RWPE2 (cell line): ENCODE measurements at places on chromosomes 12 and 14.

DNA sequence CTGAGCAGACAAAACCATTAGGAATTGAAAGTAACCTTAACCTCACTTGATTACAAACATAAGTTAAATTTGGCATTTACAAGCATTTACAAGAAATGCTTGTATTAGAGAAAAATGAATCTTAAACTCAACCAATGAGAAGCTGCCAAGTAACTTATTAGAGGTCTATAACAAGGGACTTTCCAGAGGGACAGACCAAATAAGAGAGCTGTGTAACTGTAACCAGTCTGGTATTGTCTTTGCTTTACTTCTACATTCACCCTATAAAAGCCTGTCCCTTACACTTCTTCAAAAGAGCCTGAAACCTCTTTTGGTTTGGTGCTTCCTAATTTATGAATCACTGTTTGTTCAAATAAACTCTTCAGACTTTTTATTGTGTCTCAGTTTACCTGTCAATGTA, 450.0 kb upstream of the FAR2 start:
- no peak for DNase-seq

DNA sequence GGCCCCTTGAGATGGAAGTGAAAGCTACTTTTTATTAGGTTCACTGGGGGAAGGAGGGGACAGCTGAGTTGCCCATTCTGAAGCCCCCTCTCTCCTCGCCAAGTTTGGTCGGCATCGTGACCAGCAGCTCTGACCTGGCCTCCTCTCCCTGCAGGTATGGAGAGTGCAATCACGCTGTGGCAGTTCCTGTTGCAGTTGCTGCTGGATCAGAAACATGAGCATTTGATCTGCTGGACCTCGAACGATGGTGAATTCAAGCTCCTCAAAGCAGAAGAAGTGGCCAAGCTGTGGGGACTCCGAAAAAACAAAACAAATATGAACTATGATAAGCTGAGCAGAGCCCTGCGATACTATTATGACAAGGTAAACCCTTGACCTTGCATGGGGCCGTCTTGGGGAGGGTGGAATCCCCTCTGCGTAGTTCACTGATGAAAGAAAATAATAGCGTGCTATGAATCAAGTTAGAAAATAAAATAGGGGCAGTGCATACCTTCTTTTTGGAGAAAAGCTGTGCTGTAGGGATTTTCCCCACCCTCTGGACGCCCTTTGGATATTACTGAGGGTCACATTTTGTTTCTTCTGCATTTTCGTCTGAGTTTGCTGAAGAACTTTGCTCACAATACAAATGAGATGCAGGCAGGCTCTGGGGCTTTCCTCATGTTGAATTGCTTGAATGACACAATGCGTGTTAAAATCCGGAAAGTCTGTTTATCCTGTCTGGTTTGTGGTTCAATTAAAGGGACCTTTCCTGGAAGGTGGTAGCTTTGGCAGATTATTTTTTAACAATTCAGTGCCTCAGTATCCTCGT, 29.4 kb downstream of the ELK3 start:
- DNase-seq = peak; percentile 11

GRCh38 chr12:70444903-70445302, 78.8 kb downstream of the KCNMB4 start:
- no peak for DNase-seq

DNA sequence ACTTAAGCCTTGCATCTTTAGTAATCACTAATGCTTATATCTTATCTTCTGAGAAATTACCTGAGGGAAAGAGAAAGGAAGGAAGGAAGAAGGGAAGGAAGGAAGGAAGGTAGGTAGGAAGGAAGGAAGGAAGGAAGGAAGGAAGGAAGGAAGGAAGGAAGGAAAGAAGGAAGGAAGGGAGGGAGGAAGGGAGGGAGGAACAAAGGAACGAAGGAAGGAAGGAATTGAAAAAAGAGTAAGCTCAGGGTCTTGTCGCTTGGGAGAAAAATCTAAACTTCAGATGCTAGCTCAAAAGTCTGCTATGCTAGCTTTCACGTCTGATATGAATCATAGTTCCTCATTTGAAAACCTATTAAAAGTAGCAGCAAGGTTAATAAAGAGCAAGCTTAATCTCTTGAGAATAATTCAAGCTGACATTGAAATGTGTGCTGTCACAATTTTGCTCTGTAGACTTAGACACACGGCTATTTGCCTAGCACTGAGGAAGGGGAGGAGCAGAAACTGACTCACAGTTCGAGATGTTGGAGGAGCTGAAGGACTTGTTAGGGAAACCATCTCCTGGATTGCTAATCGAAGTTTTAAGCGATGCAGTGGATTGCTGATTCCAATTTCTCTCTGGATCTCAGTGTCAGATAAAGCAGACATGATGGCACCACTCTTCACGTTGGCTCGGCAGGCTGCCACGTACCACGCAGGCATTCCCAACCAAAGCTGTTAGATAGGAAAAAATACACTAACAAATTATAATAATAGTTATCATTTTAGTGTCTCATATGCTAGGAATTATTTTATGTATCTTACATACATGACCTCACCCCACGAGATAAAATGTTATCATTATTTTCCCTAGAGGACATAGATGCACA, 216.7 kb downstream of the ACSS3 start:
- no peak for DNase-seq

DNA sequence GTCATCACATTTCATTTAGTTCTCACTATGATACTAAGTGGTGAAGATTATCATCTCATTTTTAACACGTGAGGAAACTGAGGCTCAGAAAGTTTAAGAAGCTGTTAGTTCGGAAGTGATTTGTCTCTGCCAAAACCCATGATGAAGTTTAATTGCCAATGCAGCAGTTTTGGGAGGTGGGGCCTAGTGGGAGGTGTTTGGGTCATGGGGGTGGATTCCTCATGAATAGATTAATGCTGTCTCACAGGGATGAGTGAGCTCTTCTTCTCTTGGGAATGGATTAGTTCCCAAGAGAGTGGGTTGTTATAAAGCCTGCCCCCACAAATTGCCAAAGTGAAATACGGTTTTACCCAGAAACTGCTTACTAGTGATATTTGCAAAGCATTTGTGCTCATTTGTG, 91.5 kb upstream of the IGF1 start:
- DNase-seq = no peak

GRCh38 chr12:4039931-4040330, 166.7 kb upstream of the PARP11 start:
- no peak for DNase-seq

DNA sequence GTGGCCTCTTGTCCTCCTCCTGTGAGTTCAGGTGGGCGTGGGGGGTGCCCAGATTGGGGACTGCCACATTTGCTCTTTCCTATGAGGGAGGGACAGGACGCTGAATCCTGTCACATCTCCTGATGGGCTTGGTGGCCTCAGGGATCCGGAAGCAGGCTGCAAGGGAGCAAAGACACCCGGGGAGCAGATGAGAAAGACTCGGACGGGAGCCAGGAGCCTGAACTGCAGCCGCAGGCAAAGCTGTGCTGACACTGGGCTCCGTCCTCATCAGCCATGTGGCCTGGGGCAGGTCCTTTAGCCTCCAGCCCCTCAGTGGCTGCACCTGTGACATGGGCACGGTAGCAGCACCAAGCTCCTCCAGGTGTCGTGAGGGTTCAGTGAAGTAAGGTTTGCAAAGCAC, 40.8 kb upstream of the RFLNA start:
- DNase-seq = no peak

GRCh38 chr12:57539134-57539768, 7.7 kb downstream of the DCTN2 start:
- no peak for DNase-seq

DNA sequence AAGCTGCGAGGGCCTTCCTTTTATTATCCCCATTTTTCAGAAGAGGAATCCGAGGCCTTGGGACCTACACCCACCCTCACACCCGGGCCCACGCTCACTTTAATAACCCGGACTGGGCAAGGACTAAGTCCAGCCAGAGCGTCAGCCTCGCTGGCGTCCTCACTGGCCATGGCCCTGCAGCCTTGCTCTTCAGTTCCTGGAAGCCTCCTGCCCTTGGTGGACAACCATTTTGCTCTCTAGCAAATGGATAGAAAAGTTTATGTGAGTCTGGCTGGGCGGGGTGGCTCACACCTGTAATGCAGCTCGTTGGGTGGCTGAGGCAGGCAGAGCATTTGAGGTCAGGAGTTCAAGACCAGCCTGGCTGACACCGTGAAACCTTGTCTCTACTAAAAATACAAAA, 9.8 kb downstream of the RTL1 start:
- DNase-seq = peak; percentile 47

DNA sequence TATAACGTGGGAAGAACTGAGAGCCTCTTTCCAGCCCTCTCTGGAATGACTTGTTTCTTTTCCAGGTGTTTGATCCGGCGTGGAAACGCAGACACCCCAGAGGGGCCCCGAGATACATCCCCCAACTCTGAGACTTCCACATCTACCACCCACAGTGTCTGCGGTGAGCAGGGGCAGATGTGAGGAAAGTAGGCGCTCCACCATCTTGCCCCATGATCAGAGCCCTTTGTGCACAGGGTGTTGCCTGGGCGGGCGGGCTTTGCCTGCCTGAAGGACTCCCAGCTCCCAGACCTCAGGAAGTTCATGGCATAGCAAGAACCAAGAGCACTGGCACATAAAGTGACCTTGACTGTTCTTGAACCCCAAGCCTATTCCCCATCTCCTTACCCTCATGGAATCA, 2.8 kb downstream of the CARMIL3 start:
- DNase-seq = no peak

- no peak for DNase-seq
These were observed 49.8 kb downstream of the SDR9C7 start for GRCh38 chr12:56884421-56884820.

- no peak for DNase-seq
These were observed 134.3 kb downstream of the PLXNC1 start for GRCh38 chr12:94282675-94283074.

GRCh38 chr14:21840765-21841164, 167.1 kb upstream of the OR4E1 start:
- no peak for DNase-seq
